HCT116 (cell line): ENCODE measurements at places on chromosomes 2 and 18.

GRCh38 chr2:99421469-99421868, 68.3 kb downstream of the REV1 start:
- DNase-seq, result no peak

- no peak for DNase-seq
Measured at GRCh38 chr2:241947401-241947800, 77.9 kb downstream of the RTP5 start.

DNA sequence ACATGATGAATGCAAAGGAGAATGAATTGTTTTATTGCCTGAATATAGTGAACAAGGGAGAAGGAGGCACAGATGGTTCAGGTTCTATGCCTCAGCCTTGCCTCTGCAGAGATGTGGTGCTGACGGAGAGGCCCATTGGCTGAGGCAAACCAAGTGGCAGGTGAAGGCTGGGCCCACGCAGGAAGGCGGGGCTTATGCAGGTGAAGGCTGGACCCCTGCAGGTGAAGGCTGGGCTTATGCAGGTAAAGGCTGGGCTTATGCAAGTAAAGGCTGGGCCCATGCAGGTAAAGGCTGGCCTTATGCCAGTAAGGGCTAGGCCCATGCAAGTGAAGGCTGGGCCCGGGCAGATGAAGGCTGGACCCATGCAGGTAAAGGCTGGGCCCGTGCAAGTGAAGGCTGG, 414.7 kb downstream of the LRATD1 start:
- no peak for DNase-seq

DNA sequence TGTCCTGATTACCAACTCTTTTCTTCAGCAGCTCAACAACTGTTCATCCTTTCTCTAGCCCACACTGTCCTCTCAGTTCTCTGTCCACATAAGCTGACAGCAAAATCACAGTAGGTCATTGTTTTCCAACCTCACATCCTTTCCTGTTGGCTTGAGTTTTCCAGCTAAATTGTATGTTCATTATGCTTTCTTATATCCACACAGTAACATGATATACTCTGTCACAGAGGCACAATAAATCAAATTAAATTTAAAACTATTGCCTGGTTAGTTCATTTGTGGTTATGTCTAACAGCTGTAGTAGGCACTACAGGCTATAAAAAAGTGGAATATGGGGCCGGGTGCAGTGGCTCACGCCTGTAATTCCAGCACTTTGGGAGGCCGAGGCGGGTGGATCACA, 179.9 kb downstream of the ETAA1 start:
- no peak for DNase-seq

- DNase-seq, result no peak
Measured at GRCh38 chr2:195508139-195508455, 148.9 kb upstream of the SLC39A10 start.
